ENCODE measurements at places on chromosomes 16 and 17.

GRCh38 chr16:12573730-12574383 is 229.8 kb downstream of the CPPED1 start:
- H3K27ac ChIP-seq, result no peak overlapping the region
- no peaks in the 10 kb centered on the region for H3K27me3 ChIP-seq
- no peaks in the 10 kb centered on the region for H3K4me1 ChIP-seq
- no peak overlapping the region for H3K4me3 ChIP-seq
- DNase-seq, result peak; percentile 61

DNA sequence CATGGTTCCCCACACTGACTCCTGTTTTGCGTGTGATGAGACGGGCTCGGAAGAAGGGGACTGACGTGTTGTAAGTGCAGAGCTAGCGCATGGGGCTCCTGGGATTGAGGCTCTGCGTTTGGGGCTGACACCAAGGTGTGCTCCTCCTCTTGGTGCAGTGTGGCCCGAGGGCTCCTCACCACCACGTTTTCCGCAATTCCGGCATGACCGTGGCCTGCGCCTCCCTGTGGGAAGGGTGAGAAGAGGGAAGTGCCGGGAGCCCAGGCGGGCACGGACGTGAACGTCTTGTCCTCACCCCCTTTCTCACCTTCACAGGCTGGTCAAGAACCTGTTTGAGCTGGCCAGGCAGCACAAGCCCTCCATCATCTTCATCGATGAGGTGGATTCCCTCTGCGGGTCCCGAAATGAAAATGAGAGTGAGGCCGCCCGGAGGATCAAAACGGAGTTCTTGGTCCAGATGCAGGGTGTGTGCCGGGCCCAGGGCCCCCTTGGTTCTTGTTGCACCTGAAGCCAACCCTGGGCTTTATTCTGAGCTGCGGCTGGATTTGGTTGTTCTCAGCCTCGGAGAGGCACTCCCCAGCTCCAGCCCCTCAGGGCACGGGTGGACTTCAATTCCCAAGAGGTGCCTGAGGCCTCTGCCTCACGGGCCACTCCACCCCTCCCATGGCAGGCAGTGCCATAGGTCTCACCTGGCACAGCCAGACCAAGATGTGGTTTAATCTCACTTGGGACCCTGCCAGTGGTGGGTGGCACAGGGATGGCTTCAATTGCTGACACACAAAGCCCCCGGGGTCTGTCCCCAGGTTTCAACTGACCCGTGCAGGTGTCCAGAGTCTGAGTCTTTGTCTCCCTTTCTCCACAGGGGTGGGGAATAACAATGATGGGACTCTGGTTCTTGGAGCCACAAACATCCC is 8.9 kb downstream of the VPS4A start:
- DNase-seq, result peak; percentile 12
- H3K27ac ChIP-seq, result no peak overlapping the region
- peaks cover 100% of the 10 kb centered on the region for H3K36me3 ChIP-seq
- H3K4me3 ChIP-seq, result no peak overlapping the region
- H3K27me3 ChIP-seq, result no peaks in the 10 kb centered on the region
- H3K4me1 ChIP-seq, result no peaks in the 10 kb centered on the region

DNA sequence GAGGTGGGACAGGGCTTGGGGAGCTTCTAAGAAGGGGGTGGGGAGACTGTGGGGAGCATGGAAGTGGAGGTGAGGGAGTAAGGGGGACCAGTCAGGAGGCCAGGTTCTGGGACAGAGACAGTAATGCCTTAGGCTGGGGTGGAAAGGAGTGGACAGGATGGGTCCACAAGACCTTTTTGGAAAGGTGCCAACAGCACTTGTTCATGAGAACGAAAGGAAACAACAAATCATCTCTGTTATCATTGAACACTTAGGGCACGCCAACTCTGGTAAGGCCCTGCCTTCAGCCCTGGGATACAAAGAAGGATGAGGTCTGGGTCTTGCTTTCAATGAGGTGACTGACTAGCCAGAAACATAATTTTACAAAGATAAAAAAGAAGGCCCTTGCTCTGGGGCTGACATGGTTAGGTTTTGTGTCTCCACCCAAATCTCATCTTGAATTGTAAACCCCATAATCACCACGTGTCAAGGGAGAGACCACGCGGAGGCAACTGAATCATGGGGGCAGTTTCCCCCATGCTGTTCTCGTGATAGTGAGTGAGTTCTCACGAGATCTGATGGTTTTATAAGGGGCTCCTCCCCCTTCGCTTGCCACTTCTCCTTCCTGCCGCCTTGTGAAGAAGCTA is 113.8 kb downstream of the SLC39A11 start:
- no peak for DNase-seq
- H3K36me3 ChIP-seq, result no peaks in the 10 kb centered on the region
- H3K27ac ChIP-seq, result no peak overlapping the region
- peaks cover 16% of the 10 kb centered on the region for H3K4me1 ChIP-seq

DNA sequence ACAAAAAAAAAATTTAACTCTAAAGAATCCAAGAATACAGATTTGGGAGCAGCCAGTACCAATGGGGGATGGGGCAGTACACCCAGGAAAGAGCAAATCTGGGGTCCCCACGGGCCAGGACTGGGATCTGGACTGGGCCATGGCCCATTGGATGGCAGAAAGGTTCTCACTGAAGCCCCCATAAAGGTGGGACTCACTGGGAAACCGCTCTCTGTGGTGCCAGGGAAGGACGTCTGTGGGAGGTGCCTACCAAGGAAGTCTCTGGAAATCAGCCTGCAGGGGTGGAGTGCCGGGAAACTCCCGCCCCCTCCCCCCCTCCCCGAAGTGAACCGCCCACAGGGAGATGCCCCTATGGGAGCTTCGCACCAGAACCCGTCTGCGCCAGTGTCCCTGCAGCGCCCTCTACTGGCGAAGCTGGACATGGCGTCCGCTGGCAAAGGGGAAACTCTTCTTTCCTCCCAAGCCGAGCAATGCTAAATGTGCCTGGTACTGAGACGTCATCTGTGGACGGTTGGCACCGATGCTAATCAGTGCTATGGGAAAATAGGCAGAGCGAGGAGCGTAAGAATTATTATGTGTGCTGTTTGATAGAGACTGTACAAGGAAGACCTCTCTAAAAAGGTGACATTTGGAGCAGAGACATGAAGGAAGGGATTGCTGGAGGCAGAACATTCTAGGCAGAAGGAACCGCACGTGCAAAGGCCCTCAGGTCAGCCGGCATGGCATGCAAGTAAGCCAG is 671.1 kb downstream of the WWOX start:
- no peaks in the 10 kb centered on the region for H3K27me3 ChIP-seq
- no peak overlapping the region for H3K4me3 ChIP-seq
- no peak overlapping the region for H3K27ac ChIP-seq
- peak; percentile 83 for DNase-seq
